NCI-H2029 treated with DMSO at 0.1 percent for 48 hours (cell line): ENCODE measurements at places on chromosomes 16 and 17.

GRCh38 chr17:9109933-9110332, 88.6 kb downstream of the NTN1 start:
- no peak for DNase-seq

DNA sequence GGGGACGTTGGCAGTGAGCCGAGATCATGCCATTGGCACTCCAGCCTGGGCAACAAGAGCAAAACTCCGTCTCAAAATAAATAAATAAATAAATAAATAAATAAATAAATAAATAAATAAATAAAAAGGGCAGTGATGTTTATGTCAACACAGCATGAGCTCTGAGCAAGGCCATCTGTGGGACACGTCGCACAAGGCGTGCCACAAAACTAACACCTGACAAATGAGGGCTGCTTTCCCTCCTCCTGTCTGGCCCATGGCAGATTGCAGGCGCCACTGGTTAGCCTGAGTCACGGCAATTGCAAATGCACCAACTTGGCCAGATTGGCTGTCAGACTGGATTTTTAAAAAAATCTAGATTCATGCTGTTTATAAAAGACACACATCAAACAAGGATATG, 25.9 kb upstream of the SPNS3 start:
- no peak for DNase-seq

GRCh38 chr17:80871341-80871740, 120.3 kb upstream of the CHMP6 start:
- no peak for DNase-seq

GRCh38 chr17:17172990-17173389, 33.1 kb downstream of the PLD6 start:
- DNase-seq, result no peak

GRCh38 chr17:1830288-1830687, 483 bp downstream of the RPA1 start:
- no peak for DNase-seq

GRCh38 chr16:4515611-4516233, 22.9 kb downstream of the CDIP1 start:
- no peak for DNase-seq

DNA sequence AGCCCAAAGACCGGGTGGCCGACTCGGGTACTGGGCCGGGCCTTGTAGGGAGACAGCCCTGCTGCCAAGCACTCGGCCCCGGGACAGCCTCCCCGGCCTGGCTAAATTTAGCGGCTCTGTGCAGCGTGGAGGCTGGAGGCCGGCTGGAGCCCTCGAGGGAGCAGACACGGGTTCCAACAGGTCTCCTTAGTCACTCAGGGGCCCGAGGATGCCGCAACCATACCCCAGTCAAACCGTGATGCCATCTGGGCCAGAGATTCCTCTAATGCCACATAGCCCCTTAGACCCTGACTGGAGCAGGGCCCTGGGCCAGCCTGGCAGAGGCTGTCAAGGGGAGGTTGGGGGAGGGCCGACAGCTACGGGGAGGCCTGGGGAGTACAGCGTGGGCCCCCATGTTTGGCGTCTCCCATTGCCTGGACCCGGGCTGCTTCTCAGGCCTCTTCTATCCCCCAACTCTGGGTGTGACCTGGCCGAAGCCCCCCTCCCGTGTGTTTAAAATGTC, 2.9 kb upstream of the P2RX1 start:
- no peak for DNase-seq

GRCh38 chr16:68644715-68645493, at the start of gene CDH3:
Gene CDH3, plus strand, starts transcription at chr16:68645310. Its CDS starts 70 bp downstream, at chr16:68645380.
- no peak for DNase-seq

DNA sequence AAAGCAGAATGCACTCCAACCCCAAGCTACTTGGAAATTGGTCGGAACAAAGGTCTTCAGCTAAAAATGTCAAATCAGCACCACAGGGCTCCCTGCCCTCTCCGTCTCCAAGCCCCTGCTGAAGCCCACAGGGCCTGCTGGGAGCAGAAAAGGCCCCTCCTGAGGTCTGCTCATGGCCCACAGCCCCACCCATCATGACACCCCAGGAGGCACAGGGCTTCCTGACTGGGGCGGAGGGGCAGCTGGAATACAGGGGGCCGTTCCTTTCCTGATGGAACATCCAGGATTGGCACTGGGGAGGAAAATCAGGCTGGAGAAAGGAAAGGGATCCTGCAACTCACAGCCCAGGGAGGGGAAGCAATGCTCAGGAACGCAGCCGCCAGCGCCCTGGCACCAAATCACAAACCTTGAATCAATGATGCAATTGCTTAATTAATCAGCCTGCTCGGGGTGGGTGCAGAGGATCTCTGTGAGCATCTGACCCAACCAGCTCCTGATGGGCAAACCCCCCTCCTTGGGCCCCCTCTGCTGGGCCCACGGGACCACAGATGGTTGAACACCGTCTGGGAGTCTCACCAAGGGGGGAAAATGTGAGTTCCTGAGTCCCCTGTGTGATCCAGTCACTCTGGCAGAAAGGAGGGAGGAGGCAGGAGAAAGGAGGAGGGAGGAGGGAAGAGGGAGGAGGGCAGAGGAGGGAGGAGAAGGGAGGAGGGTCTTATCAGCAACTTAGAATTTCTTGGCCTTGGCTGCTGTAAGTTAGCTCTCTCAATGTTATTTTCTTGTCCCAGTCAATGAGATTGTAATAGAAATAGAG, 155.5 kb downstream of the ZNF423 start:
- no peak for DNase-seq

DNA sequence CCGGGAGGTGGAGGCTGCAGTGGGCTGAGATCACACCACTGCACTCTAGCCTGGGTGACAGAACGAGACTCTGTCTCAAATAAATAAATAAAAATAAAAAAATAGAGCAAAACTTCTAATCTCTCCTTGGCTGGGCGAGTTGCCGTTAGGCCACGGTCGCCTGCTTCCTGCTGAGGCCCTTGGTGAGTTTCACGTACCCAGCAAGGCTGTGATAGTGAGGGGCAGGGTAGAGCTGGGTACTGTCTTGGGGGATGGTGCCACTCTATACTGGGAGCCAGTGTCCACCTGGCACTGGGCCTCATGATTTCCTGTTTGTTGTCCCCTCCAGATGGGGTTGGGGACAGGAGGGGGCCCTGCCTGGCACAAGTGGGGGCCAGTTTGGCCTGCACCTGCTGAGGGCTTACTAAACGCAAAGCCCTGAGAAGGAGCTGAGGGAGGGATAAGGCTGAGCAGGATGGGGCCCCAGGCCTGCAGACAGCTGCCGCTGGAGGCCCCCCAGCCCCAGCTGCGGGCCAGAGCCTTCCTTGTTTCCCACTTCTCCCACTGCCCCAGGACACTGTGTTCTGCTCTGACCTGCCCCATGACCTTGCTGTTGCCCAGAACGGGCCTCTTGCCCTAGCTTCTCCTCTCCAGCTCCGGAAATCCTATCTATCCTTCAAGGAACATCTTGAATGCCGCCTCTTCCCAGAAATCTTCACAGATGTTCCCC, 25.4 kb downstream of the GJD3 start:
- no peak for DNase-seq

- no peak for DNase-seq
Observed at GRCh38 chr17:76753061-76753961, 15.4 kb downstream of the MFSD11 start.

- no peak for DNase-seq
Observed at GRCh38 chr17:41511116-41511515, 5.7 kb upstream of the KRT13 start.

DNA sequence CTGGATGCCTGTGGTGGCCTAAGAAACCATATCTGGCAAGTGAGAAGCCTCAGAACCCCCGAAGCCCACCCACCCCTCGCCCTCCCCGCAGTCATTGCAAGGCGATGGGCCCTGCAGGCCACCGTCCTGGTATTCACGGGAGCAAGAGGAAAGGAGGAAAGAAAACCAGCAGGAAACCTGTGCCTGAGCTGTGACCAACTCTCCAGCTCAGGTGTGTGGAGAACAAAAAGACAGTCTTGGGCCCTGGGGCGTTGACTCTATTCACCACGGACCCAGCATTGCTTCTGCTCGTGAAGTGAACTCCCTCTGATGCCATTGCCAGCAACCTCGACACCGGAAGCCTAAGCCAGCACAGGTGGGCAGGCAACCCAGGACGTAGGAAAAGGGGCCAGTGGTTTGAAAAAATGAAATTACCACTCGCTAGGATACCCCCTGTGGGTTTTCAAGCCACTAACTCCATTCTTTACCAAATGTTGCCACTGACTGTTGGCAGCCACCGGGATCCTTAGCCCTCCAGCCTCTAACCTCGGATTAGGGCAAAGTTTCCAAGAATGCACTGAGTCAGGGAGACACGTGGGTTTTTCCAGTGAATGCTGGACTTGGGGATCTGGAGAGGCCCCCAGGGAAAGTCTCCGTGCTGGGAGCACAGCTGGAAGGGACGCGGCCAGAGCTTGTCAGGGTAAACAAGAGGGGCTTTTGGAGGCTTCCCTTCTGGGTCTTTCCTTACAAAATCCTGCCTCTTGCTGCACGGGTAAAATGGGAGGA, 25.1 kb downstream of the FA2H start:
- no peak for DNase-seq

GRCh38 chr17:2901582-2901981, 105.3 kb downstream of the RAP1GAP2 start:
- DNase-seq, result no peak

DNA sequence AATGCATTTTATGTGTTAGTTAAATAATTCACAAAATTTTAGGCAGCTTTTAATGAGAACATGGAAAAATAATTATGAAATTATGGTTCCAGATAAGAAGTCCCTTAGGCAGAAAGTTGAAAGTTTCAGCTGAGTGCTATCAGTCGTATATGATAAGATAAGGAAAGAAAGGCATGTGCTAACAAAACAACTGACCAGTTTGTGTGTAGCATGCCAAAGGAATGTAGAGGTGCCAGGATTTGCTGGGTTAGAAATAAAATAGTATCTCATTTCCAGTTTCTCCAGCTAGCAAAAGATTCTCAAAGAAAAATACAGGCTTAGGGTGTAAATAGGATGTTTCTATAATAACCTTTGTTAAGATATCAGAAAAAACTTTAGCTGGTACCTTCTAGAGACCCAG, 1044.5 kb upstream of the CDH8 start:
- DNase-seq, result no peak

GRCh38 chr16:89579351-89579750, 3.8 kb downstream of the CPNE7 start:
- no peak for DNase-seq

GRCh38 chr17:7167832-7168231, 11.3 kb downstream of the ASGR1 start:
- no peak for DNase-seq

DNA sequence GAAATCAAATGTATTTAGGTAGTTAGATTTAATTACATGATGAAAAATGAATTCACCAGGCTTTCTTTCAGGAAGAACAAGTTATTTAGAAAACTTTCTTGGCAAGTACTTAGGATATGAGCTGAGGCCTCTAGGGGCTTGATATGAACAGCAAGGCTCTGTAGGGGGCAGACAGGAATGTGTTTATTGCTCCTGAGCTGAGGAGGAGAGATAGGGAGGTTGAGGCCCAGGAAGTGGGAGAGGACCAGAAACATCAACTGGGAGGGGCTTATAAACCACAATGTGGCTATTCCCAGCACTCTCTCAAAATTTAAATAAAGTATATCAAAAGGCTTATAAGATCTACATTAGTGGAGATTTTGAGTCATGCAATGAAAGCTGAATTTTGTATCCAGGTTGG, 154.0 kb upstream of the MAF start:
- no peak for DNase-seq

GRCh38 chr17:41965694-41966462, 717 bp upstream of the CNP start:
- DNase-seq, result peak; percentile 90

DNA sequence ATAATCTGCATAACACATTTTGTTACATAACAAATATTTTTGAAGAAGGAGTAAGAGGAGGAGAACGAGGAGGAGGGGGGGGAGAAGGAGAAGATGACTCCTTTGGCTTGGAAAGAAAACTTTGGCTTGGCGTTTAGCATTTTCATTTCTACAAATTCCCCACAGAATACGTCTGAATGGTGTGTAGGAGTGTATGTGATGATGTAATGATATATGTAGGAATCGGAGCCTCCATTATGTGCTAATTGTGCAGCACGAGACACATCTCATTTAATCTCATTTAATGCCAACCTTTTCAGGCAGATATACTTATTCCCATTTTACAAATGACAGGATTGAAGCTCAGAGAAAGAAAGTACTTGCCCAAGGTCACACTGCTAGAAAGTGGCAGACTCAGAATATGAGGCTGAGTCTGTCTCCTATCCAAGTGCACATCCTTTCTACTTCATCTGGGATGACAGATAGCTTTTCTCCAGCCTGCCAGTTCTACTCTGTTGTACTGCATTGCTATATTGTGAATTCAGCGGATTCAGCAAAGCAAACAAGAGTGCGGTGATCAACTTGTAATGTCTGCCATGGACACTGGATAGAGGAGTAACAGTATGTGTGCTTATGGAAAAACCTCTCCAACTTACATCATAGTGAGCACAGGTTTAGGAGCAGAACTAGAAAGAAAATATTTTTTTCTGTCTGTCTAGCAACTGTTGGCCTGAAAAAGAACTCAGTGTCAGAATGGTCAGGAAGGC, 10.4 kb upstream of the SLC47A2 start:
- no peak for DNase-seq

- DNase-seq, result no peak
Observed at GRCh38 chr16:10865991-10866966, 10.7 kb upstream of the CIITA start.

DNA sequence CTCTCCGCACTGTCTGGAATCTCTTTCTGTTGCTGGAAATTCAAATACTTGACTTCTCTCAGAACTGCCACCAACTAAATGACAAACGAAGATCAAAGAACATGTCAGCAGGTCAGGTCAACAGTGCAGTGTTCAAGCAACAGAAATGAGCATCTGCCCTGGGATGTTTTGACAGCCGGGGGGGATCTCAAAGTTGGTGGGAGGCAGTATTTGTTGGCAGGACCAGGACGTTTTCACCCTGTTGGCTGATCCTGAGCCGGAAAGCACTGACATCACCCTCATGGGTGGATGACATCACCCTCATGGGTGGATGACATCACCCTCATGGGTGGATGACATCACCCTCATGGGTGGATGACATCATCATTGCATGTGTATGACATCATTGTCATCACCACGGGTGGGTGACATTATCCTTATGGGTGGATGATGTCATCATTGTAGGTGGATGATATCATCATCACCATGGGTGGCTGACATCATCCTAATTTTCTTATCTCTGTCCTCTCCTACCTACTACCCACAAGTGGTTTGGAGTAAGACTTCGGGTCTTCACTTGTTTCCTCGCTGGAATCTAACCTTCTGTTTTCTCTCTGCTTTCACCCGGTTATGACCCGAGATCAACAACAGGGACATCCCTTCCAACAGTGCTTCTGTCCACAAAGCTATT, 18.9 kb downstream of the DNAH17 start:
- DNase-seq, result no peak
